ENCODE measurements at places on chromosomes 2 and 18.
A peak's percentile ranks its signal among the peaks of the same experiment; 100 is the strongest.

GRCh38 chr2:136049011-136049742 is 63.8 kb upstream of the DARS1 start:
- no peak for DNase-seq

DNA sequence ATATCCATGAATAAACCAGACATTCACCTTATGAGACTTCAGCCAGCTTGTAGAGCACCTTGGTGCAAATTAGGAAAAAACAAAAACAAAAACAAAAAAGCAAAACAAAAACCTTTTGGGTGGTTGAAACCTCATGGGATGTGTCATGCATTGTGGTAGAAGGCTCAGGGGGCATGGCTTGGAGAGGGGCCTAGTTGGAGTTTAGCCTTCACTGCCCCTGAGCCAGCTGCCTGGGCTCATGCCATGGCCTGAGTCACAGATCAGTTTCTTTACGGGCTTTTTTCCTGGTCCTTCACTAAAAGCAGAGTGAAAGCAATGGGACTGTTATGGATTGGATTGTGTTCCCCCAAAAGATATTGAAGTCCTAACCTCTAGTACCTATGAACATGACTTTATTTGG is 22.0 kb upstream of the DAPL1 start:
- DNase-seq = no peak

DNA sequence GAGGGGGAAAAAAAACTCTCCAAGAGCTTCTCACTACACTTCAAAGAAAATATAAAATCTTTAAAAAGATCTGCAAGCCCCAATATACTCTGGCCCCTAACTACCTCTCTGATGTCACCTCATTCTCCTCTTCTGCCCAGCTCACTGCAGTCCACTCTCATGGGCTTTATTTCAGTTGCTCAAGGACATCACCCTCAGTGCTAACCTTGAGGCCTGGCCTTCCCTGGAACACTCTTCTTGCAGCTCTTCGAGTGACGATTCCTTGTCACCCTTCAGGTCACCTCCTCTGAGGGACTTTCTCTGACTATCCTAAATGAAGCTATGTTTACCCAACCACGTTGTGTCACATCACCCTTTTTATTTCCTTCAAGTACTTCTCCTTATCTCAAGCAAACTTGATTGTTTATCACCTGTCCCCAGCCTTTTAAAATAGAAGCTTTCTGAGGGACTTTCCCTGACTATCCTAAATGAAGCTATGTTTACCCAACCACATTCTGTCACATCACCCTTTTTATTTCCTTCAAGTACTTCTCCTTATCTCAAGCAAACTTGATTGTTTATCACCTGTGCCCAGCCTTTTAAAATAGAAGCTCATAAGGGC is 10.4 kb downstream of the RTTN start:
- DNase-seq = no peak

GRCh38 chr2:136796339-136796738 is 31.0 kb downstream of the THSD7B start:
- DNase-seq = no peak

DNA sequence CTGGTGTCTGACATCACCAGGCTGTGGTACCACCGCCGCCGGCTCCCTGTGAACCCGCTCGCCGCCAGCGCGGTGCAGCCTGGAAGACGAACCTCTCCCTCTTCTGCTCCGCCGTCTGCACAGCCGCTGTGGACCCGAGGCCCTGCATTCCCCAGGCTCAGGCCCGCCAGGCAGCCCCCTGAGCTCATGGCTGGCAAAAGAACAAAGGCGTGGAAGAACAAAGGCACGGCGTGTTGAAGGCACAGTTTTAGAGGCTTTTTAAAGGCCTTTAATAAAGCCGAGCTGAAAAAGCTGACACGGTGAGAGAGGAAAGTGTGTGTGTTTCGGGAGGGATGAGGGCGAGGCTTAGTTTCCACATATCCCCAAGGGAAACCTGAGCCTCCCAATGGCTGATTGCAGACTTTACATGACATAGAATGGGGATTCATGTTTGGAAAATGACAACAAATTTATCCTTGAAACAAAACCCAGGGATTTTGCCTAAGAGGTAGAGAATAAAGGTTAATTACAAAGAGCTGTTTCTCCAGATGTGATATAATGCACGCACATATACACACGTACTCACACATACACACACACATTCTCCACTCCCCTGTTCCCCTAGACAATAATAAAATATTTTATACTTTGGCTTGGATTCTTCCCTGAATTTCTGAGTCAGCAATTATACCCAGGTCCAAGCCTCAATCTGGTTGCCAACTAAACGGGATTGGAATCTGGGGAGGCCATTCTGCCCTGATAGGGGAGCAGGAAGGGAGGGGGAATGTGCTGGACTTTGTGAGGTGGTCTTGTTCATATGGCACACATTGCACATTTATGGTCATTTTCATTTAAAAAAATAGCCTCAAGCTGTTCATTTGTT is 39.7 kb downstream of the RFX8 start:
- DNase-seq = no peak

DNA sequence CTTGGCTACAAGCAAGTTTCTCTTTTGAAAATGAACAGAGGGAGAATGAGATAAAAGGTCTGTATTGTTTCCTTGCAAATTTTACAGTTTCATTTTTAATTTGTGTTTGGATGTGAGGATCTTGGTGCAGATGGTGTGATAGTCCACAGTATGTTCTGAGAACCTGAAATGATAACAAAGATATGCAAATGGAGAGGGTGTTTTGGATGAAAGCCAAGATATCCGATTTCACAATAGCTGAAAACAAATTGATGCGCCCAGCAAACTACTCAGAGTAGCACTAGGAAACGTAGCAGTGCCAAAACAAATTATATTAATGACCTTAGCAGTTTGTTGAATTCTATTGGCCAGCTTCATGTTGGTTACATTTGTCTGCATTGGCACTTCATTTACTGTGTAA is 683.5 kb downstream of the TMEM182 start:
- peak; percentile 77 for DNase-seq

GRCh38 chr2:128639120-128639477 is 320.4 kb upstream of the HS6ST1 start:
- DNase-seq = no peak

DNA sequence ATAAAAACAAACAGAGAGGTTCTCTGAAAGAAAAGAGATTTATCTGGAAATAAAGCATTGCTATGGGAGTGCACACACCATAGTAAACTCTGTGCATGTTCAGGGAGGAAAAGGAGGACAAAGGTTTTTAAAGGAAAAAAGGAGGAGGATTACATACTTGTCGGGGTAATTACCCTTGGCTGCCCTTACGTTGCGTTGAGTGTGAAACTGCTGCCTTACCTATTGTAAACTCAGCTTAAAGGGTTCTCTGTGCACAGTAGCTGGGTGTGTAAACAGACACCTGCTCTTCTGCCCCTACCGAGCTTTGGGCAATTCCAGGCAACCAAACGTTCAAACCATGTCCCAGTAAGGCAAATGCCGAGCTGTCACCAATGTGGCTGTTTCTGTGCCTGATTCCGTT is 29.6 kb upstream of the PXDN start:
- DNase-seq = no peak

- no peak for DNase-seq
These were observed 121.8 kb downstream of the MAIP1 start for GRCh38 chr2:200077210-200077650.

GRCh38 chr2:9712263-9712662 is 81.5 kb upstream of the YWHAQ start:
- DNase-seq = no peak

- DNase-seq = no peak
These were observed 505.9 kb downstream of the ERBB4 start for GRCh38 chr2:212032536-212033219.

GRCh38 chr2:39942950-39943349 is 163.9 kb upstream of the THUMPD2 start:
- no peak for DNase-seq

DNA sequence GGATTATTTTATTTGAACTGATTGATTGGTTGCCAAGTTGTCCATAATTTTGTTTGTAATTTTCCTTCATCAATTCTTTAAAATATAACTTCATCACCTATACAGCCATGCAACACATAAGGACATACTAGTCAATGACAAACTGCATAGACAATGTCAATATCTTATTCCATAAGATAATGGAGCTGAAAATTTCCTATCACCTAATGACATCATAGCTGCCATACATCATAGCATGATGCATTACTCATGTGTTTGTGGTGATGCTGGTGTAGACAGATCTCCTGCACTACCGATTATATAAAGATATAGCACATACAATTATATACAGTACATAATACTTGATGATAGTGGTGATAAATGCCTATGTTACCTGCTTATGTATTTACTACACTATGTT is 369.8 kb upstream of the NT5C1B start:
- no peak for DNase-seq

DNA sequence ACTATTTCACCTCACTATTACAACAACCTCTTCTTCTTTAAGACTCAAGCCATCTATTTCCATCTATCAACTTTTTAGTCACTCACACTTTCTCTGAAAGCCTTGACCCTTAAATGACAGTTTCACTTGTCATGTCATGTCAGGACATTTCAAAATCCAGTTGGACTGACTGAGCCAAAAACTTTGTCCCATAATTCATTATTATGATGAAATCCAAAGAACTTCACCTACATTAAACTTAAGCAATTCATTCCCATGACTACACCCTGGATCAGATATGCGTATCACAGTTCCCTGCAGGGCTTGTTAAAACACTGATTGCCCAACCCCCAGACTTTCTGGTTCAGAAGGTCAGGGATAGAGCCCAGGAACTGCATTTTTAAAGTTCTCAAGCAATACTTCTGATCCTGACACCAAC is 26.5 kb downstream of the LDAH start:
- no peak for DNase-seq

- DNase-seq = no peak
These were observed 177.3 kb downstream of the AGAP1 start for GRCh38 chr2:235670974-235671787.

DNA sequence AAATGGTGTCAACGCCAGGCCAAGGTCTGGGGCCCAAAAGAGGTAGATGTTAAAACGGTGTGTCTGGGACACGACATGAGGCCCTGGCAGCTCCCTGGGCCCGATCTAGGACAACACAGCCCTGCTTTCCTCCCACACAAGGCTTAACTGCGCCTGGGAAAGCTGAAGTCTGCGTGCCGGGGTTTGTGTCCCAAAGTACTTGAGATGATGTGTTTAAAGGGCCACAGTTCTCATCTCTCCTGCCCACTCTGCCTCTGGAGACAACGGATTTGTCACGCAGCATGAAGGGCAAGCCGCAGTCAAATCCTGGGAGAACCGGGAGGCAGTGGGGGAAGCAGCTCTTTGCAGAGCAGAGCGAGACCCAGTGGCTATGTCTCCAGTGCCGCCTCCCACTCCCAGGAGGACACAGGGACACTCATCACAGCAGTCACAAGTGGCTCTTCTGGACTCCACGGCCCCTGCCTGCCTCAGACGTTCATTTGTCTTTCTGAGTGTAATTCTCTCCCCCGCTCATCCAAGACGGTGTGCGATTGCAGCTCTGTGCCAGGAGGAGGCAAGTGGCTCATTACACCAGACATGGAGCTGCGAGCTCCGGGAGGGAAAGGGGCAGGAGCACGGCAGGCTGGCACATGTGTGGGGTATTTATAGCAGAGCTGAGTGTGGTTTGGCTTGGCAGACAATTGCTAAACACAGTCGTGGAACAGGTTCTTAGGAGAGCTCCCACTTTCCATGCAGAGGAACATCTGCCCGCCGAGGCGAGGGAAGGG is 57.7 kb upstream of the SEMA4C start:
- DNase-seq = no peak

DNA sequence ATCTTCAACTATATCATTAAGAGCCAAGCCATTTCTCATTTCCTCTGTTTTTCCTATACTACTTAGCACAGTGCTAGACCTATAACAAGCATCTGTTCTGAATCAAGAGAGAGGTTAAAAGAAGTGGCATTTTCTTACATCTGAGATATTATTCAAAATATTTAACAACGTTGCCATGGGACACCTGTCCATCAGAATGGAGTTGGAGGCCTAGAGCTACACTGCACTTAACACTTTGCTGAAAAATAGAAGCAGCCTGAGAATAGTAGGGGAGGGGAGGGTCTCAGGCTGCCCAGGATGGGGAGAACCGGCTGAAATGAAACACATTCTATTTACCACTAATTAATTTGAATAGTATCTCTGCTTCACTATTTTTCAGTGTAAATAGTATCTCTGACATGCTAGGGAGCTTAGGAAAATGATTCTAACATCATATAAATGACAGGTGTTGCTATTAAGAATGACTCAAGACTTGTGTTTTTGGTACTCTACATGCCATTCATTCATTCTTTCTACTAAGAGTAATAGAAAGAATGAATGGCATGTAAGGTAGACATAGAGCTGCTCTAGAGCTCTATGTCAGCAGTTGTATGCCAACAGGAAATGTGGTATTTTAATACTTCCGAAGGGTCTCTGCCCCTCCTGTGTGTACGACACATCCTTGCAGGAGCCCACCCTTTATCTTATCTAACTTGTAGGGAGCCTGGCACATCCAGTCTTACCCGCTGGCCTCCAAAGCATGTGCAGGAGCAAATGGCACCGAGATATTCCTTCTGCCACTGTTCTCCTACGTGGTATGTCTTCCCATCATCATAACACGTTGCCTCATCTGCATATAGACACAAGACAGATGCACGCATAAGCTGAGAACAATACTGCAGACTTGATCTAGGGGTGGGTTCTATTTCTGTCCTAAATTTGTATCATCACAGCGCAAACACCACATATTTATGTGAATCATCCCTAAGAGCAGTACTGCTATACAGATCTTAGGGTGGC is 52.6 kb downstream of the ATIC start:
- DNase-seq = no peak

DNA sequence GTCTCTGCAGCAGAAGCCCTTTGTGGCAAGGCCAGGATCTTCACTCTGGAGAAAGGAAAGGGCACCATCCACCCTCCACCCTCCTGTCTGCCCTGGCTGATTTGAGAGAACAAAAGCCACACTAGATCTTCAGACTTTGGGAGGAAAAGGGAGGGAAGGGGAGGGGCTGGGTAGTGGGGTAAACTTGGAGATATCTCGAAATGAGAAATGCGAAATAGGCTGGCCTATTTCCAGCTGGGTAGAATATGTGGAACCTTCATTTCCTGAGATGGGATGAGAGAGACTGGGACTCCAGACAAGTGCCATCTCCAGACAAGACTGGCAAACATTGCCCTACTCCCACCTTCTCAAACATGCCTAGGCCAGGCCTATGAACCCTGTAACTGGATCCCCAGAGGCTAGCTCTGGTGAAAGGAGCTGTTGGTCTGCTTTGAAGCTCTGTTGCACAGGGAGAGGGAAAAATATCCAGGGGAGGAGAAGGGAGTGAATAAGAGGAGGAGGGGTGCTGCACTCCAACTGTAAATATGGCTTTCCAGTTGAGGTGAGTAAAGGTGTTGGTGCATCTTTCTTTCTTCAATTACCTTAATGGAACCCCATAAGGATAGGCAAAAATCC is 1.7 kb downstream of the HOXD12 start:
- no peak for DNase-seq

GRCh38 chr18:35810520-35810919 is 162.0 kb upstream of the RMP24 start:
- no peak for DNase-seq

- DNase-seq = no peak
These were observed 426.2 kb downstream of the RIT2 start for GRCh38 chr18:42689310-42689709.

GRCh38 chr2:10561288-10562035 is 113.3 kb upstream of the ODC1 start:
- no peak for DNase-seq

- DNase-seq = no peak
These were observed 25.3 kb upstream of the STEAP3 start for GRCh38 chr2:119198240-119198840.

- no peak for DNase-seq
These were observed 23.8 kb downstream of the AAK1 start for GRCh38 chr2:69619725-69620124.

GRCh38 chr18:7565677-7566076 is 1.4 kb upstream of the PTPRM start:
- DNase-seq = no peak
